ENCODE measurements at places on chromosomes 2 and 18. TPM values are rescaled to one million over a fixed set of nuclear protein-coding genes. Genes with fewer than 3 reads are reported as not detected.

GRCh38 chr18:61574665-61575064, 241.4 kb downstream of the CDH20 start:
- DNase-seq: no peak

GRCh38 chr2:73307720-73308119, 14.4 kb upstream of the EGR4 start:
- DNase-seq: no peak

- no peak for DNase-seq
Observed at GRCh38 chr18:53665701-53666100, 558.8 kb downstream of the MBD2 start.

DNA sequence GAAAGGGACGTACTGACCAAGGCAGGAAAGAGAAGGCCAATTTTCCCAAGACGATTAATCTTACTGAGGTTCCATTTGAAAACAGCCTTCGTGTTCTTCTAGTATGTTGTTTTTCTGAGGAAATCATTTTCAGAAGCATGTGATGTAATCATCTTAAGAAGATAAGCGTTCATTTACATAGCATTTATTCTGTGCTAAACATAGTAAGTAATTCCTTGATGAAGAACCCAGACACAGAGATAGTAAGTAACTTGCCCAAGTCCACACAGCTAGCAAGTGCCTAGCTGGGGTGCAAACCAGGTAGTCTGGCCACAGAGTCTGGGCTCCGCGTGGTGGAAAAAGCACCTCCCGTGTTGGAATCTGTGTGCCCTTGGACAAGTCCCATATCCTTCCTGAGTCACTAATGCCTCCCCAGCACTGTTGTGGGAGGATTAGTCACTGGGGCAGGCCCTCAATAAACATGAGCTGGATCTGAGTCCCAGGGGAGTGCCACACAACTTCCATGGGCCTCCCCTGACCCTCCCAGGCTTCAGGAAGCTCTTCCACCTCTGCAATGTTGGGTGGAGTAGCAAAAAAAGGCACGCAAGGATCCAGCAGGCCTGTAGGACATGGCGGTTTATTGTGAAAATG, 26.9 kb upstream of the ASAP2 start:
- peak; percentile 82 for DNase-seq

Gene ANKRD30B
- not detected for total RNA-seq

DNA sequence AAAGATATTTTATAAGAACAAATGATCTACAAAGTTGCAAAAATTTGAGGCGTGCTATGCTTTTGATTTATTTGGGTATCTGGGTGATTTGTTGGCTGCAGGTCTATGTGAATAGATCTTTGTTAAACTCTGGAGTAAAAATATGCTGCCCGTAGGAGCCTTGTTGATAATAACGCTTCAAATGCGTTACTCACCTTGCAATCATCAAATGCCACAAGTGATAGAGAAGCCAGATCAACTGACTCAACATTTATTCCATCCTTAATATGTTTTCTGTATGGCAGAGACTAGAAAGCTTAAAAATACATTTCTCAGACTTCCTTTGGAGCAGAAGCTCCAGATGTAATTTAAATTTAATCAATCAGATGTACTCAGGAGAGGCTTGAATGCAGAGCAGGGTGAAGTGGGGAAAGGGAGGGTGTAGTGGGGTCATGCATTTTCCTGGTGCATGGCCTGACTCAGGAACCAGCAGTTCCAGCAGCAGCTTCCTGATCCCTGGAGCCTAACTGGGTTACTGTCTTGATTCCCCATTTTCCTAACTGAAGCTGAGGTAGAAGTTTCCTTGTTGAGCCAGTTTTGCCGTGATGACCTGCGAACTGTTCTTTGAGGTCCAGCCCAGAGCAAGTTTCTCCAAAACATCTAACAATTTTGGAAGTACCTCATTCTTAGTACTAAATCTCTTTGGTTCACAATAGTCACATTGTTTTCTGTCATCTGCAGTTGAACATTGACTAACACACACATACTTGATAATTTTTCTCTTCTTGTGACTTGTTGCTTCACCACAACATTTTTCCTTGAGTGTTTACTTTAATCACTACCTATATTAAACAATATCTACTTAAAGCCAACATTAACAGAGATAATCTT, 284.7 kb upstream of the CWC22 start:
- no peak for DNase-seq

Gene WNT6
- total RNA-seq: 2.8 TPM
